Kidney (tissue), 22 donors: ENCODE measurements at places on chromosomes 13 and 19. TPM values are rescaled to one million over a fixed set of nuclear protein-coding genes. Genes with fewer than 3 reads are reported as not detected.
A peak's percentile ranks its signal among the peaks of the same experiment; 100 is the strongest.

Gene DYRK1B
- total RNA-seq, result 28.9 TPM

- peaks cover 12% of the 10 kb centered on the region for H3K27me3 ChIP-seq
- peak; percentile 62 for DNase-seq
- no peak overlapping the region for H3K27ac ChIP-seq
- H3K36me3 ChIP-seq, result no peaks in the 10 kb centered on the region
- no peaks in the 10 kb centered on the region for H3K4me1 ChIP-seq
Measured at GRCh38 chr19:30229525-30230174, 142.5 kb upstream of the ZNF536 start.

- H3K4me3 ChIP-seq, result no peak overlapping the region
- DNase-seq, result no peak
- H3K27me3 ChIP-seq, result no peaks in the 10 kb centered on the region
- H3K4me1 ChIP-seq, result no peaks in the 10 kb centered on the region
- H3K36me3 ChIP-seq, result no peaks in the 10 kb centered on the region
- no peak overlapping the region for H3K27ac ChIP-seq
Measured at GRCh38 chr13:48201044-48201443, 32.0 kb upstream of the ITM2B start.

- H3K4me1 ChIP-seq, result no peaks in the 10 kb centered on the region
- H3K36me3 ChIP-seq, result no peaks in the 10 kb centered on the region
- H3K27me3 ChIP-seq, result no peaks in the 10 kb centered on the region
Measured at GRCh38 chr19:23822735-23823134, 64.0 kb upstream of the ZNF681 start.

Gene ATP5F1D
- 183 TPM for total RNA-seq

DNA sequence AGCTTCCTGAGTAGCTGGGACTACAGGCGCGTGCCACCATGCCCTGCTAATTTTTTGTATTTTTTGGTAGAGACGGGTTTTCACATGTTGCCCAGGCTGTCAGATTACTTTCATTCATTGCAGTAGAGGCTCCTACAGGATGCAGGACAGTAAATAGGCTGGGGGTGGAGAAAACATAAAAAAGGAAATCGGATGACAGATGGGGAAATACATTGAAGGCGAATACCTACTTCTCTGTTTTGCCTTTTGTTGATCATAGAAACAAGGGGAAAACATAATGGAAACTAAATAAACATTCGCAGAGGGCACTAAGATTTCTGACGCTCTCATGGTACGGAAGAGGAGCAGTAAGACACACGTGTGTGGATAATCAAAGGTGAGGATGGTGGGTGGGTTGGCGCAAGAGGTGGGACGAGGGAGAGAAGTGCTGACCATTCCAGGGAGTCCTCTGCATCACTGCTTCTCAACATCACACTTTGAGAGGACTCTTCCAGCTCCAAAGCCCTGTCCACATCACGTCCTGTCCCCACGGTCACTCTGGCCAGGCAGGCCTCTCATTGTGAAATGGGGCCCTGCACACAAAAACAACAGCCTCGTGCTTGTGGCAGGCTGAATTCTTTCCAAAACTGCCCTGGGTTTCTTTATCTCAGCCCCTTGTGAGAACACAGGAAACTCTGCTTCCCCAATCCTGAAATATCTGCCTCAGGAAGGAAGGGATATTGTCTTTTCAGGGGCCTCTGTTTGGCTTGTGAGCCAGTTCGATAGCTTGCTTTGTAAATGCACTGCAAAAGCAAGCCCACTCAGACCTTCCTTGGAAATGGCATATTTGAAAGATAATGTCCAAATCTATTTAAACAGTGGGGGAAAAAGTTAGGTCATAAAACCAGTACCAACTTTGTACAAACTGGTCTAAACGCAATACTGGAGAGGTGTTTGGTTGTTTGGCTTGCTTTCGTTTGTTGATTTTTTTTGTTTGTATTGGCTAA, 188.5 kb downstream of the FOXO1 start:
- no peaks in the 10 kb centered on the region for H3K36me3 ChIP-seq
- peaks cover 5% of the 10 kb centered on the region for H3K4me1 ChIP-seq
- H3K27ac ChIP-seq, result peak overlapping the region; percentile 15
- no peaks in the 10 kb centered on the region for H3K27me3 ChIP-seq
- no peak overlapping the region for H3K4me3 ChIP-seq

DNA sequence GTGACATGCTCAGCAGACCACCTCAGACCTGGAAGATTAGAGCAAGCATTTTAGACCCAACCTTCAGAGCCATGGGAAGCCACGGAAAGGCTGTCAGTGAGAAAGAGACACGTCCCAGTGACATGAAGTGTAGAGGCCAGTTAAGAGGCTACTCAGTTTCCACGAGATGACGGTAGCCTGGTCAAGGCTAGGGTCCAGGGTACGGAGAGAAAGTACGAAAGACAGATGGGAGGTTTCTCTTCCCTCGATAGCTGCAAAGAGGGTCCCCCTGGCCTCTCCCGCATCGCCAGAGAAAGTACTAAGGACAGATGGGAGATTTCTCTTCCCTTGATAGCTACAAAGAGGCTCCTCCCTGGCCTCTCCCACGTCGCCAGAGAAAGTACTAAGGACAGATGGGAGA, 8.6 kb downstream of the ZSCAN5A start:
- DNase-seq, result peak; percentile 34
- no peak overlapping the region for H3K4me3 ChIP-seq
- no peaks in the 10 kb centered on the region for H3K27me3 ChIP-seq
- no peak overlapping the region for H3K27ac ChIP-seq
- no peaks in the 10 kb centered on the region for H3K4me1 ChIP-seq

Gene FAM187B
- not detected for total RNA-seq

GRCh38 chr19:40249781-40250180, 23.3 kb upstream of the CCNP start:
- no peaks in the 10 kb centered on the region for H3K4me1 ChIP-seq
- no peaks in the 10 kb centered on the region for H3K27me3 ChIP-seq
- peak; percentile 29 for DNase-seq
- peaks cover 2% of the 10 kb centered on the region for H3K36me3 ChIP-seq

Gene PSG1
- not detected for total RNA-seq

Gene SYNGR4
- total RNA-seq, result not detected

DNA sequence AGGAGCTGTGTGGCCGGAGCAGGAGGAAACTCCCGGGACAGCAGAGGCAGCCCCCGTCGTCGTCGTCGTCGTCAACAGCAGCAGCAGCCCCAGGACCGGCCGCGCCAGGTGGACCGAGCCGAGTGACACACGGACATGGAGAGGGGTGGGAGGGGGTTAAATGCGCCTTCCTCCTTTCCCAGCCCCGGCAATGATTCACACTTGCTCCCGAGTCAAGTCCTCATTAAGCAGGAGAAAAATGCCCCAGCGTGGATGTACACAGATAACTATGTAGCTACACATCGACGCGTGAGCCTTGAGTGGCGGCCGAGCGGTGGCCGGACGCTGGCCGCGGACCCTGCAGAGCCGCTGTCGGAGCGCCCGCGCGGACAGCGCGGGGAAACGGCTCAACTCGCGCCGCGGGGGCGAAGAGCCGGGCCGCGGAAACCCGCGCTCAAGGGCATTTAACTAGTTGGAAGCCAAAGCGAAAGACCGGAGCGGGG, 645 bp downstream of the UBL3 start:
- H3K36me3 ChIP-seq, result no peaks in the 10 kb centered on the region
- H3K27ac ChIP-seq, result peak overlapping the region; percentile 99
- H3K4me3 ChIP-seq, result peak overlapping the region; percentile 96
- DNase-seq, result peak; percentile 82

GRCh38 chr19:58067240-58067912, 8.3 kb downstream of the ZNF135 start:
- no peak overlapping the region for H3K27ac ChIP-seq
- H3K27me3 ChIP-seq, result no peaks in the 10 kb centered on the region
- no peaks in the 10 kb centered on the region for H3K4me1 ChIP-seq
- no peak overlapping the region for H3K4me3 ChIP-seq
- no peak for DNase-seq

- no peak overlapping the region for H3K4me3 ChIP-seq
- peaks cover 2% of the 10 kb centered on the region for H3K4me1 ChIP-seq
- DNase-seq, result no peak
- H3K27me3 ChIP-seq, result no peaks in the 10 kb centered on the region
- H3K27ac ChIP-seq, result no peak overlapping the region
Measured at GRCh38 chr13:51122868-51123566, 11.9 kb upstream of the C13orf42 start.

Gene FGF14
- total RNA-seq, result 3.3 TPM

DNA sequence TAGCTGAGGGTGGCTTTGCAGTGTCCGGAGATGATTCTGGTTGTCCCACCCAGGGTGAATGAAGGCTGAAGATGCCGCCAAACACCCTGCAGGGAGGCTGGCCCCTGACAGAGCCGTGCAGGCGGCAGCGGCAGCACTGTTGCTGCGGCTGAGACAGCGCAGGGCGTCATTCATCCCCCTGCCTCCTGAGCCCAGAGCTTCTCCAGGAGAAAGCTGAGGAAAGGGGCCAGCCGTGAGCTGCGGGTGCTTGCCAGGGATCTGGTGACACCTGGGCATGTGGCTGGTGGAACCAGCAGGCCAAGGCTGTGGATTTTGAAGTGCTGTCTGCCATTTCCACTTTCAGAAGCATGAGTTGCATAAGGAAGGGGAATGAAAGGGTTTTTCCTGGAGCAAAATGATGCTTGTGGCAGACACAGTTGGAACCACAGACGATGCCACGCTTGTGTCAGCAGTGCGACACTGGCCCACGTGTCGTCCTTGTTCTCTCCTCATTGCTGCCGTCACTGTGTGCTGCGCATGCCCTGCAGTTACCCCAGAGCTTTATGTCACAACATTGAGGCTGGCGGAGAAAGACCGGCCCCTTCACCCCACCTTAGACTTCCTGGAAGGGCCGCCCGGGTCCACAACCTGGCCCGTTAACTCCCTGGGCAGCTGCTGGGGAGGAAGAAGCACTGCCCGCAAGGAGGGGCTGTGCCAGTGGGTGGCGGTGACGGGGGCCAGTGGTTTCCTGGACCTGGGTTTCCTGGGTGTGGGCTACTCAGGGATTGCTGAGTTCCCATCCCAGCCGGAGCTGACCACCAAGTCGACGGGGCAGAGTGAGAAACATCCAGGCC, 22.7 kb downstream of the TFDP1 start:
- DNase-seq, result peak; percentile 29
- no peak overlapping the region for H3K4me3 ChIP-seq
- peaks cover 2% of the 10 kb centered on the region for H3K36me3 ChIP-seq
- no peaks in the 10 kb centered on the region for H3K27me3 ChIP-seq

Gene DNAAF3
- total RNA-seq, result 11.4 TPM

Gene UPK1A
- total RNA-seq, result not detected
